Stimulated activated CD4-positive, alpha-beta T cell treated with anti-CD3 and anti-CD28 coated beads, Interleukin-4, amount 100 ng/mL, for 48 hours (primary cell): ENCODE measurements at places on chromosomes 2 and 18.
A peak's percentile ranks its signal among the peaks of the same experiment; 100 is the strongest.

DNA sequence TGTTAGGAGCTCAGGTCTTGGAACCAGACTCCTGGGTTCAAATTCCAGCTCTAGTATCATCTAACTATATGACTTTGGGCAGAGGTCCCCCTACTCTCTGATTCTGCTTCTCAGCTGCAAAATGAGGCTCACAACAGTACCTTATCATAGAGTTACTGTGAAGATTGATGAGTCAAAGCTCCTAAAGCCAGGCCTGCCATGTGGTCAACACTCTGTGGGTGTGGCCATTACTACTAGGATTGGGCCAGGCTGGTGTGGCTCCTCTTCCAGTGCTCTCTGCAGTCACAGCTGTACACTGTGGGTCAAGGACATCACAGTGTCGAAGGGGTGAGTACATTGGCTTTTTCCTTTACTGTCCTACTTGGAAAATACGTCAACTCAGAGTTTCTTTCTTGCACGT lies 22.6 kb downstream of the CAPN13 start:
- DNase-seq = no peak

DNA sequence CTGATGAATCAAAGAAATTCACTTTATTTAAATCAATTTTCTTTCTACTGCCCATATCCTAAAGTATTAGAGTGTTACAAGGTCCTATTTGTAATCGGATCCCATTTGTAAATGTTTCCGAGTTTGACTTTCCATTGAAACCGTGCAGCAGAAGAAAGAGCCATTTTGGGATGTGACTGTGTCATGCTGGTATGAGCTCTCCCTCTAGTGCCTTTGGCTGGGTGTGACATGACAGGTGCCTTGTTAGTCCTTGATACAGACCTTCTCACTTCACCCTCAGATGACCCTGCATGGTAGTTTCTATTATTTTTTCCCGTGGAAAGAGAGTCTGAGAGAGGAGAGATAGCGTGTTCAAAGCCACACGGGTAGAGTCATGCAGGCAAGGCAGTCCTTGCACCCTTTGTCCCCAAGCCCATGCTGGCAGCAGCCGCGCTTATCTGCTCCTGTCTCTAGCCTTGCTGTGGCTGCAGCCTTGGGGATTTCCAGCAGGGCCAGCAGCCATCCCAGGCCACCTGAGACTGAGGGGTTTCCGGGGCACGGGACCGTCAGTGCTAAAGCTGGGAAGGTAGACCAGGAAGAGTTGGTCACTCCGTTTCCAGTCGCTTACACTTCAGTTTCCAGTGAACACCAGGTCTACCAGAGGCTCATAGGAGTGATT lies 21.4 kb downstream of the CHMP1B start:
- no peak for DNase-seq

DNA sequence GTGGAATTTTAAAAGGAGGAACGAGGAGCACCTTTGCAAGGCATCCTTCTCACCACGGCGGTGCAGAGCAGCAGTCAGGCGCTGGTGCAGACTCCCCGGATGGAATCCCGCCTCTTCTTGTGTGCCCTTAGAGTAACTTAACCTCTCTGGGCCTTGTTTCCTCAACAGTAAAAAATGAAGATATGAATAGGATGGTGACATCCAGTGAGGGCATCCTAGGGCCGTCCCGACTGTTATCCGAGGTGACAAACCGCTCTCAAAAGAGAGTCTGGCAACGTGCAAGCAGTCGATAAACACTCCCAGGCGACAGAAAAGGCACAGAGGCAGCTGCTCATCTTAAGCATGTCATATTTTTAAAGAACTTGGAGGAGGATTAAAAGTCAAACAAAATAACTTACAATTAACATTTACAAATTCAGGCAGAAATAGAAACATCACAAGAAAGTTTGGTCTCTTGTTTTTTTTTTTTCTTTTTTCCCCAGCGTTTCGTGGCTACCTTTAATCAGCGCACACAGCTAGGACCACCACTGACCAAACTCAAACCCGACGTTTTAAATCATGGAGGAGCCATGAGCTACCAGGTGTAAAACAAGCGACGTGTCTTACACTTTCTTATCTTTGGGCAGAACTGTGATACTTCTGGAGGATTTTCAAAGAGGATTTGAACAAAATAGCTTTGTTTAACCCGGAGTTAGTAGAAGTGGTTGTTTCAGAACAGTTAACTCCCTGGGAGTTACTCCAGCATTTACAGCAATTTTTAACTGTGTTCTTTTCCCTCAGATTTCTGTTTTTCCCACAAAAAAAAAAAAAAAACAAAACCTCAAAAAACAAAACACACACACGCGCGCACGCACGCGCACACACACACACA lies 2.1 kb downstream of the MBP start:
- DNase-seq = no peak

GRCh38 chr2:68765739-68766375 lies 31.2 kb downstream of the ARHGAP25 start:
- no peak for DNase-seq

DNA sequence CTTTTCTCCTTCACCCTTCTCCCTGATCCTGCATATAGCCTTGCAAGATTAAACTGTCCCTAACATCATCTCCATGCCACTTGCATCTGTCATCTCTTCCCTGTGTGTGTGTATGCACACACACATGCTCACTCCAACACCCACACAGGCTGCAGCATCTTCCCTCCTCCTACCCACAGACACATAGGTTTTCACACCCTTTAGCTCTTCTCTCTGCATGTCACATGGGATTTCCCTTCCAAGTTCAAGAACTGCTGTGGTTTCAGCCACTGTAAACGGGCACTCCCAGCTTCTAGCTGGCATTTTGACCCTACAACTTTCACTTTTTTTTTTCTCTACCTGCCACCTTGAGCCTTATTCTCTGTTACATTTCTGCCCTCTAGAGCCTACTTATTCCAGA lies 6.4 kb downstream of the CELF4 start:
- no peak for DNase-seq

GRCh38 chr18:65227970-65228369 lies 522.8 kb upstream of the CDH7 start:
- DNase-seq = no peak

GRCh38 chr18:12041561-12041960 lies 52.1 kb upstream of the ANKRD62 start:
- DNase-seq = peak; percentile 4

DNA sequence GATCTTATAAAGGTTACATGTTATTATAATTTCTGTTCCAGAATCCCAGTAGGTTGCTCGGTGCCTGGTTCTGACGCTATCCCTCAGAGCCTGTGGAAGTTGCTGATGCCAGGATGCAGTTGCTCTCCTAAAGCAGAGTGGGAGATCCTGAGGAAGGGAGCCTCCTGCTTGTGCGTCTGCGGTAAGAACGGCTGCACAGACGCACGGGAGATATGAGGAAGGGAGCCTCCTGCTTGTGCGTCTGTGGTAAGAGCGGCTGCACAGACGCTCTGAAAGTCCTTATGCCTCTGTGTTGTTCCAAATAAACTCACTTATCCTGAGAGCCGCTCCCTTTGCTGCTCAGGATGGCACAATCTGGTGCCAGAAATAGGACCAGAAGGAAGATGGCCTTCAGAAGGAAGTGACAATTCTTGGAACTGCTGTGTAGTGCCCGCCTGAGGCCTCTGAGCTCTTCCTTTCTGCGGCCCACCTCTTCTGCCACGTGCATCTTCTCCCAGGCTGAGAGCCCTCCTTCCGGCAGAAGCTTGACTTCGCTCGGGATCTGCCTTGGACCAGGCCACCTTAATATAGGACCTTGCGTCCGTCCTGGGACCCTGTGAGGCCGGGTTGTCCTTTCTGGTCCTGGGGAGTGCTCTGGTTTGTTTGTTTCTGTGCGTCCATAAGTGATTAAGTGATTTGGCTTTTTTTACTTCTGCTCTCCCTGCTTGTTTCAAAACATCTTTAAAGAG lies 89.5 kb downstream of the RTP5 start:
- DNase-seq = no peak

DNA sequence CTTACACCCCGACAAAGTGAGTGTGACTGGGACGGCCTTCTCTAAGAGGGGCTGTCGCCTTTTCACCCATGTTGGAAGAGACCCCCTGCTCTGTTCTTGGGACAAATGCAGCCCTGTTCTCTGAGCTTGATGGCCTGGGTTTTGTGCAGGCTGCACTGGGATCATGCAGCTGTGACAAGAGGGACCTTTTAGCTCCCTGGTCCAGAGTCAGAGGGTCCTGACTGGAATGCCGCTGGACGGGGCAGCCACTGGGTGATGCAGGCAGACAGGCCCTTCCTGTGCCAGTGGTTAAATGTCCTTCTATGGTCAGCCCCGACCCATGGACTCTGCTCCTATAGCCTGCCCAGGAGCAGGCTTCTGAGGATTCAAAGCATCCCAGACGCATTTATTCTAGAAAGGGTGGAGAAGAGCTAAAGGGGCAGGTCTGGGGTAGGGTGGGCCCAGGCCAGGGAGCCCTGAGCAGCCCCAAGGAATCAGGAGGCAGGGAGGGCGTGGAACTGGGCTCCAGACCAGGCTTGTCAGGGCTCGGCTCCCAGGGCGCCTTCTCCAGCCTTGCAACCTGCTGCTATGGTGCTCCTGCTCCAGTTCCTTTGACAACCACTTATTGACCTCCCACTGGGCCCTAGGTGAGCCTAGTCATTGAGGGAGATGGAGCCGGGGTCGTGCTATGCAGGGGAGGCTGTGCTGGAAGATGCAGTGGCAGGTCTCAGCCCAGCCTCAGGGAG lies 277.9 kb upstream of the HS6ST1 start:
- no peak for DNase-seq

GRCh38 chr2:12750166-12750905 lies 33.6 kb downstream of the TRIB2 start:
- DNase-seq = no peak

GRCh38 chr2:59233920-59234319 lies 992.8 kb upstream of the FANCL start:
- no peak for DNase-seq

DNA sequence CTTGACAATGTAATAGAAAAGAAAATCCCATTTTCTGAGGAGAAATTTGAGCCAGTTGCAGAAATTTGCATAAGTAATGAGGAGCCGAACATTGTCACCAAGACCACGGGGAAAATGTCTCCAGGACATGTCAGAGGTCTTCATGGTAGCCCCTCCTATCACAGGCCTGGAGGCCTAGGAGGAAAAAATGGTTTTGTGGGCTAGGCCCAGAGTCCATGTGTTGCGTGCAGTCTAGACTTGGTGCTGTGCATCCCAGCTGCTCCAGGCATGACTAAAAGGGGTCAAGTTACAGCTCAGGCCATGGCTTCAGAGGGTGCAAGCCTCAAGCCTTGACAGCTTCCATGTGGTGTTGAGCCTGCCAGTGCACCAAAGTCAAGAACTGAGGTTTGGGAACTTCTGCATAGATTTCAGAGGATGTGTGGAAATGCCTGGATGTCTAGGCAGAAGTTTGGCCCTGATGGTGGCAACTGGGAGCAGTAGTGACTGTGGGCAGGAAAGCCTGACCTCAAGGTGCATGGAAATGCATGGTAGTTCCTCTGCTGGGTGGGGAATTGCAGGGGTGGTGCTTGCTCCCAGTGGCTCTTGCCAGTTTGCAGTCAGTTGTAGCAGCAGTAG lies 41.9 kb upstream of the CCDC195 start:
- DNase-seq = no peak

GRCh38 chr2:226122041-226122440 lies 677.6 kb downstream of the IRS1 start:
- DNase-seq = no peak

GRCh38 chr2:99801327-99801901 lies 311.6 kb upstream of the REV1 start:
- DNase-seq = no peak

GRCh38 chr2:57497489-57498096 lies 549.0 kb upstream of the VRK2 start:
- peak; percentile 4 for DNase-seq

DNA sequence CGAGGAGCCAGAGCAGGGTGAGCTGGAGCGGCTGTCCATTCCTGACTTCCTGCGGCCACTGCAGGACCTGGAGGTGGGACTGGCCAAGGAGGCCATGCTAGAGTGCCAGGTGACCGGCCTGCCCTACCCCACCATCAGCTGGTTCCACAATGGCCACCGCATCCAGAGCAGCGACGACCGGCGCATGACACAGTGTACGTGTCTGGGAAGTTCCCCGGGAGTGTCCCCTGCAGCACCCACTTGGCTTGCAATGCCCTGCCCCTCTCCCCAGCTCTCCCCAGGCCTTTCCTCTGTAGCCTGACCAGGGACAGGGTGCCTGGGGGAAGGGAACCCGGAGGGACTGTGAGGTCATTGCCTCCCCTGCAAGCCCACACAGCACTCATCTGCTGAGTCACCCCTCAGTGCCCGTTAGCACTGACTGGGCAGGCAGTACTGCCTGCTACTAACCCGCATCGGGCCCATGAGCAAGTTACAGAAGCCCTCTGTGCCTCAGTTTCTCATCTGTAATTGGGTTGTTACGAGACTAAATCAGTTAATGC lies 29.4 kb upstream of the GMPPA start:
- DNase-seq = no peak

- DNase-seq = no peak
Observed at GRCh38 chr2:216829533-216829932, 30.3 kb downstream of the TNP1 start.

DNA sequence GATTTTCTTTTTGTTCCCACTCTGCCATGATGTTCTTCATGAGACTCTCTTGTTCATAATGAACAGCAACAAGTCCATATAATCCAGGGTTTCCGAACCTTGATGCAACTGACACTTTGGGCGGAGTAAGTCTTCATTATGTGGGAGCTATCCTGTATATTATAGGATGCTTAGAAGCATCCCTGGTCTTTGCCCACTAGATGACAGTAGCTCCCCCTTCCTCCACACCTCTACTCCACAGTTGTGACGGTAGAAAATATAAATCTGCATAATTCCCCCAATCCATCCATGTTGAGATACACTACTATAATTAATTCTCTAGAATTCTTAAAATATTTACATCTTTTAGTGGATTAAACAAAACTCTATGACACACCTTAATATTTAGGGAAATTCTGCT lies 482.2 kb upstream of the CELF4 start:
- no peak for DNase-seq

DNA sequence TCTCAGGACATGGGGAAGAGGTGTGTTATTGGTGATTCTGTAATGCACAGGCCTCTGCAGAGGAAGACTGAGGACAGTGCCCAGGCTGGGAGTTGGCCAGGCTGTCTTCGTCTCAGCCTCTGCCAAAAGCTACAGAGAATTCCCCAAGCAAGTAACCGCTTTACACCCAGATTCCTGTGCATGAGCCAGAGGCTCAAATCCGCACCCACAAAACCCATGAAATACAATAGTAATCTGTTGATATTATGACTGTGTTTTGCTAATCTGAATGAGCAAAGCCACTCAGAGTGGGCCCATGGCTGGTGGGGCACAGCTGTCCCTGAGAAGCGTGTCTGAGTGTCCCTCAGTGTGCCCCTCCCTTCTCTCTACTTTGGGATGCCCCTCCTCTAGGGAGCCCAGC lies 149.5 kb upstream of the PXDN start:
- no peak for DNase-seq

DNA sequence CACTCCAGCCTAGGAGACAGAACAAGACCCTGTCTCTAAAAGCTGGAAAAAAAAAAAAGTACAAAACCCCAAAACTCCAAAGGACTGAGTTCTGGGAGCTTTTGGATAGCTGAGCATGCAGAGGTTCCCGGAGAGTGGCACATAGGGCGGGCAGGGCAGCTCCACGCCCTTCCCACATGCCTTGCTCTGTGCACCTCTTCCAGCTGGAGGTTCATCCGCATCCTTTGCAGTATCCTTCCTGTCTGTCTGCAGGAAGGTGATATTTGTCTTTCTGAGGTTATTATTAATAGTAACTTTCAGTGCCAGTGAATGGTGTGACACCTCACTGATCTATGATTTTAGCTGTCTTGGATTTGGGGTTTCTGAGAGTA lies 70.2 kb downstream of the INPP4A start:
- DNase-seq = no peak
